ENCODE measurements at places on chromosomes 16 and 17.

DNA sequence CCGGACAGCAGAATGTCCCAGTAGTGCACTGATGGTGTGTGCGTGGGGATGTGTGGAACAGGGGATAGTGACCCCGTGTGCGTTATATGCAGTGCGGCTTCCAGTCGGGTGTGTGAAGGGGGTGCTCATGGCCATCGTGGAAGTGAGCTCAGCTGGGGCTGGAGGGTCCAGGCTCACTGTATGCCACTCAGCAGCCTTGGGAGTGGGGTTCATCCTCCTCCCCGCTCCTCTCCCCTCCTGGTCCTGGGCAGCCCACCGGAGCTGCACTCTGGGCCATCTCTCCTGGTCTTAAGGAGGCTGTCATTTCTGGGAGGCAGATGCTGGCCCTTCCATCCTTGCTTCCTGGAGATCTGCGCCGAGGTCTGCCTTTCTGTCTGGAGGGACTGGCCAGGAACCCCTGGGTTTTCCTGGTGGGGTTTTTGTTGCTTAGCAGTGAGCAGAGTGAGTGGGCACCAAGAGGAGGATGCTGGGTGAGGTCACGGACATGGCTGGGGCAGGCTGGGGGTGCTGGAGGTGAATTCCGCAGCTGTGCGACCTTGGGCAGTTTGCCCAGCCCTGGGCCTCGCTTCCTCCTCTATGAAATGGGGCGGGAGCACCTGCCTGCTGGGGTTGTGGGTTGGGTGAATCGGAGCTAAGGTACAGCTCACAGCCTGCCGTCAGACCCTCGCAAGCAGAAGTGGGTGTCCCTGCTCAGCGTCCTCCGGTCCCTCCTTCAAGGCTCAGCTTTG is 164.1 kb downstream of the SEC14L1 start:
- no peak for DNase-seq

GRCh38 chr17:43860077-43860725 is 13.2 kb downstream of the CD300LG start:
- no peak for DNase-seq

- DNase-seq = no peak
Observed at GRCh38 chr17:3771140-3771539, 29.8 kb downstream of the ITGAE start.

DNA sequence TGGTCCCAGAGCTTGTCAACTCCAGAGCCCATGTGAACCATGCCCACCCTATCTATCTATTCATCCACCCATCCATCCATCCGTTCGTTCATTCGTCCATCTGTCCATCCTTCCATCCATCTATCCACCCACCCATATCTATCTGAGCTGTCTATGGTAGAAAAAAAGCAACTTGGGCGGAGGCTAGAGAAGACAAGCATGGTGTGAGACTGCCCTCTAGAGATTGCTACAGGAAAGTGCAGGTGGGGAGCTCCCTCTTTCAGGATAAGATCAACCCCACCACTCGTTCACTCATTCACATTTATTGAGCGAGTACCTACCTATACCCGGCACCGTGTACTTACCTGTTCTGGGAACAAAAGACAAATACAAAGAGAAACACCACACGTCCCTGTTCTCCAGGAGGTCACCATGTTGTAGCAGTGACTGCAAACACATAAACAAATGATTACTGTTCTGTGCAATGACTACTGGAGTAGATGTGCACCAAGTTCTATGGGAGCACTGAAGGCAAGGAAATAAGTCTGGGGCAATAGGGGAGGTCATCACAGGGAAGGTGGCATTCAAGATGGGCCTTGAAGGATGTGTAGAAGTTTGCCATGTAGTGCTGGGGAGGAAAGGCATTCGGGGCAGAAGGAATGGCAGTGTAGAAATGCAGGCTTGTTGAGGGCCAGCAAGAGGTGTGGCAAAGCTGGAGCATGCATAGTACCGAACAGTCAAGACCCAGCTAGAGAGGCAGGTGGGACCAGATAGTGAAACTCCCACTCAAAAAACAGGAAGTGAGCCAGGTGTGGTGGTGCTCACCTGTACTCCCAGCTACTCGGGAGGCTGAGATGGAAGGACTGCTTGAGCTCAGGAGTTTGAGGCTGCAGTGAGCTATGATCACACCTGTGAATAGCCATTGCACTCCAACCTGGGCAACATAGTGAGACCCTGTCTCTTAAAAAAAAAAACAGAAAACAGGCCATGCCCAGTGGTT is 13.4 kb upstream of the ATP5MC1 start:
- peak; percentile 68 for DNase-seq

- no peak for DNase-seq
Observed at GRCh38 chr17:27488231-27488630, 32.0 kb downstream of the KSR1 start.

DNA sequence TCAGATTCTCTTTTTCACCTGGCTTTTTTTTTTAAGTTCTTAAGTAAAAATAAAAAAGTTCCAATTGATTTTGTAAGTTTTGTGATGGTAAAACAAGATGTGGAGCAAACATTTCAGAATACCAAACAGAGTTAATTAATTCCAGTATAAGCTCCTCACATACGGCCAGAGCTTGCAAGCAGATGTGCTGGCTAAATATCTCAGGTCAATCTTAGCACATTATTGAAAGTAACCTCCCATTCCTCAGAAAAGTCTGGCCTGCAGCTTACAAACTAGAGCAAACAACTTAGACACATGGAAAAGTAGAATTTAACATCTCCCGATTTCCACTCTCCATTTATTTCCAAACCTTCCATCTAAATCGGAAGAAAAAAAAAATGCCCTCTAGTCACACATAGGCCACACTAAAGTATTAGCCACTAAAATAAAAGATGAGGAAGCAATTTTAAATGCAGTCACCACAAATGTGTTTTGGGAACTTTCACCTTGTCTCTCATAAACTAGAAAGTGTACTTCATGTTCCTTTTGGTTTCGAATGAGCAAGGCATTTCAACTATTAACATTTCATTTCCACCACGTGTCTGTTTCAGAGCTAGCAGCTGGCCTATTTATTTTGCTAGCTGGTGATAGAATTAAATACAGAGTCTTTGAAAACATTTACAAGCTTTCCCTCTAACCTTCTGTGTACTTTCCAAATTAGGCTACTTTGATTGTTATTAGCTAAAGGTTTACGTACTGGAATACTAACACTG is 143.3 kb downstream of the STX8 start:
- DNase-seq = no peak

GRCh38 chr17:50550661-50551432 is 3.9 kb downstream of the SPATA20 start:
- DNase-seq = peak; percentile 40

DNA sequence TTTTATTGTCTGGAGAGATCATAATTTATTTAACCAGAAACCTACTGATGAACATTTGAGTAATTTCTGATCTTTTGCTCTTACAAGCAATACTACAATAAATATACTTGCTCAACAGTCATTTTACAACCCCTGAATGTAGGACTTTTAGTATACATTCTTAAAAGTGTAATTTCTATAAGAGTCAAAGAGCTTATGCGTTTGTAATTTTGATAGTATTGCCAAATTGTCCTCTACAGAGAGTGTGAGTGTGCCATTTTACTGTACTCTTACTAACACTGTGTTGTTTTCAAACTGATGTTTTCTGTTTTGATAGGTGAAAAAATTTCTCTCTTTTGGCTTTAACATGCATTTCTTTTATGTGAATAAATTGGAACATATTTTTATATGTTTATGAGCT is 139.1 kb downstream of the FTO start:
- DNase-seq = no peak

DNA sequence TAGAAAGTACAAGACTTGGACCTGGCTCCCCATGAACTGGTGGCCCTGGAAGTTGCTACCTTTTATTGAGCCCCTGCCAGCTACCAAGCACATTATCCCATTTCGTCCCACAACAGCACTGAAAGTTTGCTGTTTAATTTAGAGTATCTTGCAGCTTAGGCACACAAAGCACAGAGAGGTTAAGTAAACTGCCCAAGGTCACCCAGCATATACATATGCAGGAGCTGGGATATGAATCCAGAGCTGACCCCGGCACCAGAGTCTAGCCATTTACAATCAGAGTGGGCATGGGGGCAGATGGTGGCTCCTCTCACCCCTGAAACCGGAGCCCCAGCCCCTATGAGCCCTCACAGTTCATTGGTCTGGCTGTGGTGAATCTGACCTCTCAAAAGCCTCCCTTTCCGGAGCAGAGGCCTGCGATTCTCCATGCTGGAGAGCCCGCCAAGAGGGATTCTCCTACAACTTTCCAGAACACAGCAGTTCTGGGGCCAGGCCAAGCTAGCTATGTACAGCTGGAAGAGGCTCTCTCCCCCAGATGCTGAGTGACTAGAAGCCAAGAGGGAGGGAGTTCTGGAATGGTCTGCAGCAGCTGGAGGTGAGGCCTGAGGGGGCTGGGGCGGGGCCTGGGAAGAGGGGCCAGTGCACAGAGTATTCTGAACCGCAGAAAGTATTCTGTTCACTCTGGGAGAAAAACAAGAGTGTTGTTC is 58.3 kb downstream of the SREBF1 start:
- DNase-seq = no peak

All from SW 1271 (cell line).